ENCODE measurements at places on chromosomes 16 and 17.

DNA sequence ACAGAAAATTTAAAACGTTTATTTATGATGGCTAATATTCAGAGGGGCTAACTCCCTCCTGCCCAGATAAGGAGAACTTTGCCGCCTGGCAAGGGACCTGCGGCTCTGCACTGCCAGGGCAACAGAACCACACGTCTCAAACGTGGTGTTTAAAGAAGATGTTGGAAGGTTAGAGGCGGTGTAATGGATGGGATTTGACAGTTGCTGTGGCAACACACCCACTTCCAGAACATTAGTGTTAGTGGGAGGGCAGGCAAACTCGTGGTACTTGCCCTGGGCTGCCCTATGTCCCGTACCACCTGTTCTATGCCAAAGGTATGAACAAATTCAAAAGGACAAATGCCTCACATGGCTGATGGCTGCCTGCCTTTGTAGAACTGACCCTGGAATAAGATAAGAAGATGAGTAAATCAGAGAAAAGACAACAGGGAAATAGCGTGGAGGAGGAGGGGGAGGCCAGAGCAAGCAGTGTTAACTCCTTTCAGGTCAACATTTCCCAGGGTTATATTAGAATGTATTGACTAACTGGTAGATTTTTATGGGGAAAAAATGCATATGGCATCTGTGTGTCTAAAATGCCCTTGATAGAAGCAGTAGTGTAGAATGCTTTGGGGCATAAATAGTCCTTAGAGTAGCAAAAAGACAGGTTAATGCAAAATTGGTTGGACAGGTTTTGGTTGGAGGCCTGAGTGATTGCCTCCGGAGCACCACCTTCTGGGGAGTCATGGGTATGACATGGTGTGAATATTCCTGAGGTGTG lies 30.8 kb downstream of the HLF start:
- no peak for DNase-seq

GRCh38 chr17:3995067-3995466 lies 30.8 kb upstream of the ATP2A3 start:
- DNase-seq = no peak

GRCh38 chr16:23519282-23519681 lies 9.0 kb upstream of the GGA2 start:
- no peak for DNase-seq

DNA sequence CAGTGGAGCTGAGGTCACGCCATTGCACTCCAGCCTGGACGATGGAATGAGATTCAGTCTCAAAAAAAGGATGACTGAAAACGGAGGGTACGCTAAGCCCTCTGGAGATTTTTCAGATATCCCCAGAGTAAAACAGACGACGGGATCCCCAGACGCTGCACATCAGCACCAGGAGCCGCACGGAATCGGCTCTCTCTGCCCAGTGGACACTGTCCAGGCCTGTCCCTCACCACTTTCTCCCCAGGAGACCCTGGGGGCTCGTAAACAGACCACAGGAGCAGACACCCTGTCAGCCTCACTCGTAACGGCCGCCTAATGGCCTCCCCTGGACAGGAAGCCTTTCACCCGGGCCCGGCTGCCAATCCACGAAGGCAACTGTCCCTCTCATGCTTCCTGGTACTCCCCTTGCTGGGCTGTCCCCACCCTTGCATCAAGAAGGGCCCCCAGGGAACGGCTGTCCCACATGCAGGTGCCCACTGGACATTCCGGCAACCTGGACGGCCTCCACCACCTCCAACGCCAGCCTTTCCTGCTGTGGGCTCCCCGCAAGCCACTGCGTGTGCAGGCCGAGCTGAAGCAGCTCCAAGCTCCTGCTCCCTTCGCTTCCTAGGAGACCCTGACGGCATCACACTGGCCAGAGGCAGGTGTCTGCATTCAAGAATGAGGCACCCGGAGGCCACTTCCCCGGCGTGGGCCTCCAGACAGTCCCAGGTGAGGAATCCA lies 74.3 kb downstream of the TIMM22 start:
- no peak for DNase-seq

GRCh38 chr17:73291260-73291801 lies 20.5 kb downstream of the CDC42EP4 start:
- DNase-seq = peak; percentile 48

GRCh38 chr17:2453325-2453724 lies 52.5 kb upstream of the MNT start:
- DNase-seq = no peak

GRCh38 chr17:7123844-7124243 lies 9.2 kb upstream of the ASGR2 start:
- no peak for DNase-seq

DNA sequence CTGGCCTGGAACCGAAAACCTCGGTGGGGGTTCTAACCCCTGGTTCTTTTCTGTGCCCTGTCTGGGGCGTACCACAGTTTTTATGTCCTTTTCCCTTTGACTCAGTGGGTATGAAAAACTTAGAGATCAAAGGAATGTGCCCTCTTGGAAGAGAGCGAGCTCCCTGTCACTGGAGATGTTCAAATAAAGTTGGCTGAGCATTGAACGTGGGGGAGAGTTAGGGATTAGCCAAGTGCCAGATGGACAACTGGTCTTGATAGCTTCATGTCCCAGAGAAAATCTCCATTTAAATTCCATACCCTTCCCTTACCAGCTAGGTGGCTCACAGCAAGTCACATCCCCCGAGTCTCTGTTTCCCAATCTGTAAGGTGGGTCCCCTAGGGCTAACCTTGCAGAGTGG lies 9.5 kb downstream of the ADGRG1 start:
- DNase-seq = no peak

- DNase-seq = no peak
Observed at GRCh38 chr16:57422026-57422944, 17.7 kb downstream of the CCL17 start.

GRCh38 chr17:2401426-2402221 lies 764 bp upstream of the MNT start:
- DNase-seq = peak; percentile 92

- DNase-seq = no peak
Observed at GRCh38 chr17:16171613-16172012, 43.7 kb downstream of the NCOR1 start.

DNA sequence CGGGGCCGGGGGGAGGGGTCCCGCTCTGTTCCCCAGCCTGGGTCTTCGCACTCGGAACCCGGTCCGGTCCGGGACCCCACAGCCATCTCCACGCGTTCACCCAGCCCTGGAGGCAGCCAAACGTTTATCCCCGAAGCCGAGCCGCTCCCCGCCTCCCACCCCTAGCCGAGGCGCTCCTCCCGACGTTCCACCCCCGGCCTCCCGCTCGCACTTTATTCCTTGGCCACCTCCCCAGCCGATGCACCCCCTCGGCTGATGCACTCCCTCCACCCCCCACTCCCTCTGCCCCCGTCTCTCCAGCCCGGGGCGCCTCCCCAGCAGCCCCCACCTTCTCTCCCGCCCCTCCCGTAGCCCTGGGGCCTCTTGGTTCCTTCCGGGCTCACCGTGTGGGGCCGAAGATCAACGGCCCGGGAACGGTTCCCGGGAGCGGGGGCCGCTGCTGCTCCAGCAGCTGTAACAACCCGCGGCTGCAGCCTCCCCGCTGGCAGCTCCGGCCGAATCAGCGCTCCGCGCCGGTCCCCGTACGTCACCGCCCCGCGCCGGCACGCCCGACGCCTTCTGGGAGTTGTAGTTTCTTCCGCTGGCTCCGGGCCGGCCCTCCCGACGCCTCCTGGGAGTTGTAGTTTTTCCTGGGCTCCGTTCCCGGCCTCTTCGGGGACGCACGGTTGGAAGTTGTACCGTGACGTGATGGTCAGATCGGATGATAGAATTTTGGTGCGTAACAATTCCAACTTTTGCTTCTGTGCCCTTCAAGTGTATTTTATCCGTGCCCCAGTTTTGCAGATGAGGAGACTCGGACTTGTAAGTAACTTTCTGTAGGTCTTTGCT lies at the start of the genes LRRC3C and ORMDL3:
TSS of gene LRRC3C (plus strand) at position 632 of the 828 bp plus-strand sequence. CDS start 13,792 bp downstream, outside the sequence.
TSS of gene ORMDL3 (minus strand) at position 501 of the 828 bp plus-strand sequence. CDS start 3,398 bp downstream, outside the sequence.
- DNase-seq = peak; percentile 88

- no peak for DNase-seq
Observed at GRCh38 chr16:88007321-88007731, 56.1 kb downstream of the BANP start.

DNA sequence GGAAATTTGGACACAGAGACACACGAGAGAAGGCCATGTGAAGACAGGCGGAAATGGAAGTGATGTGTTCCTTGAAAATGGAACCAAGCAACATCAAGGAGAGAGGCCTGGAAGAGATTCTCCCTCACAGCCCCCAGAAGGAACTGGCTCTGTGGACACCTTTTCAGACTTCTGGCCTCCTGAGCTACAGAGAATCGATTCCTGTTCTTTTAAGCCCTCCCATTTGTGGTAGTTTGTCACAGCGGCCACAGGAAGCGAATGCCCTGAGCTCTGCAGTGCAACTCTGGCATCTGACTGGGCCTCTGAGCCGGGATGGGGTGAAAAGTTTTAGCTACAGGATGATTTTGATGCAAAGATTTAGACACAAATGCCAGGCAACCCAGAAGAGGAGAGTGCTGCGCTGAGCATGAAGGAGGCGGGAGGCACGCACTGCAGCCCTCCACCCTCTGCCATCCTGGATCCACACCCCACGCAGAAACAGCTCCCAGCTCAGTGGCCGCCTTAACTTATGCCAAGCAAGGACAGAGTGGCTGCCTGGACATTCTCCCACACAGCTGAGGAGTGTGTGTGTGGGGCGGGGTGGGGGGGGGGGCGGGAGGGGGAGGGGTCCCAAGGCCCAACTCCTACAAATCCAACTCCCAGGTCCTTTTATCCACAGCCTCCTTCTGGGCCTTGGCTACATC lies 2.2 kb downstream of the TIMP2 start:
- DNase-seq = no peak

GRCh38 chr16:8673611-8674412 lies 605 bp upstream of the ABAT start:
- DNase-seq = no peak

GRCh38 chr16:81539009-81539758 lies 94.6 kb downstream of the CMIP start:
- DNase-seq = no peak

- DNase-seq = no peak
Observed at GRCh38 chr16:11688520-11688886, 20.2 kb downstream of the SNN start.

- no peak for DNase-seq
Observed at GRCh38 chr16:28546626-28547025, 7.1 kb upstream of the SGF29 start.

- no peak for DNase-seq
Observed at GRCh38 chr16:80123189-80123588, 417.6 kb upstream of the DYNLRB2 start.

- no peak for DNase-seq
Observed at GRCh38 chr16:72725643-72726042, 322.3 kb downstream of the ZFHX3 start.

- no peak for DNase-seq
Observed at GRCh38 chr17:76597156-76598003, 11.7 kb upstream of the ST6GALNAC2 start.

DNA sequence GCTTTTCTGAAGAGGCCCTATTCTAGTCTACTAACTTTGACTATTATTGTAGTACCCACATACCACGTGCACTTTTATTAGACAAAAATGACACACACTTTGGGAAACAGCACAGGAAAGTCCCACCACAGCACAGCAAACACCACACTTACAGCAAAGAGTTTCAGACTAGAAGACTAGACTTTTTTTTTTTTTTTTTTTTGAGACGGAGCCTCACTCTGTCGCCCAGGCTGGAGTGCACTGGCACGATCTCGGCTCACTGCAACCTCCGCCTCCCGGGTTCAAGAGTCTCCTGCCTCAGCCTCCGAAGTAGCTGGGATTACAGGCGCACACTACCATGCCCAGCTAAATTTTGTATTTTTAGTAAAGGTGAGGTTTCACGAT lies 20.1 kb downstream of the YWHAE start:
- no peak for DNase-seq

- DNase-seq = no peak
Observed at GRCh38 chr17:50947782-50948543, 81.8 kb upstream of the TOB1 start.

DNA sequence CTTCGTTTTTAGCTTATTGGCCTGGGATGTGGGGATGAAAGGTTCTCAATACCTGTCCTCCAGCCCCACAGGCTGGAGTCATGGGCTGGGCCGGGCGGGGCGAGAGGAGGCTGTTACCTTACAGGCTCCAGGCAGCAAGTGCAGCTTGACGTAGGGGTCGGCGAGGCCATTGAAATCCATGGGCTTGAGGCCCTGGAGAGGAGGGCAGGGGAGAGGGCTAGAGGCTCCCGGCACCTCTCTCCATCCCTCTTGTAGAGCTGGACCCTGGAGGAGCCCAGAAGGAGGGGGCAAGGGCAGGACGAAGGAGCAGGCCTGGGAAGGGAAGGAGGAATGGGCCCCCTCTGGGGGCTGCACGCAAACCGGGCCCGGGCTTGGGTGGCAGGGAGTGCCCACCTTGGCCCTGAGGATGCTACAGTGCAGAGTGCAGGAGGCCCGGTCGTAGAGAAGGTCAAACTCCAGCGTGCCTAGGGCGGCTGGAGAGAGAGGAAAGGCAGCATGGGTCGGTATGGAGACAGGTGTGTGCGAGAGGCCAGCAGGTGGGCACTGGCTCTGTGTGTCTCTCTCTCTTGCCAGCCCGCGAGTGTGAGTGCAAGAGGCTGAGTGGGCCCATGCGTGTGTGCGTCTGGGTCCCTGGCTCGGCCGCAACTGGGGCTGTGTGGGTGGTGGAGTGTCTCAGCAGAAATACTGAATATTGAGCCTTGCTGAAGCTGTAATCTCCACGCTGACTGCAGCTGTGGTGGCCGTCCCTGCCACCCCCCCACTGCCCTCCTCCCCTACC lies 1.6 kb downstream of the DOC2A start:
- DNase-seq = no peak

DNA sequence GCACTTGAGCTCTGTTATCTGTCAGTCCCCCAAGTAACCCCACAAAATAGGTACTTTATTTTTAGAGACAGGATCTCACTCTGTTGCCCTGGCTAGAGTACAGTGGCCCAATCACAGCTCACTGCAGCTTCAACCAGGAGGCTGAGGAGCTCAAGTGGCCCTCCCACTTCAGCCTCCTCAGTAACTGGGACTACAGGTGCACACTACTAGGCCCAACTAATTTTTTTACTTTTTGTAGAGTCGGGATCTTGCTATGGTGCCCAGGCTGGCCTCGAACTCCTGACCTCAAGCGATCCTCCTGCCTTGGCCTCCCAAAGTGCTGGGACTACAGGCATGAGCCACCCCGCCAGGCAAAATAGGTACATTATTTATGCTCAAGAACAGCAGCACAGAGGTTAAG lies 99.6 kb downstream of the MGAT5B start:
- DNase-seq = no peak

DNA sequence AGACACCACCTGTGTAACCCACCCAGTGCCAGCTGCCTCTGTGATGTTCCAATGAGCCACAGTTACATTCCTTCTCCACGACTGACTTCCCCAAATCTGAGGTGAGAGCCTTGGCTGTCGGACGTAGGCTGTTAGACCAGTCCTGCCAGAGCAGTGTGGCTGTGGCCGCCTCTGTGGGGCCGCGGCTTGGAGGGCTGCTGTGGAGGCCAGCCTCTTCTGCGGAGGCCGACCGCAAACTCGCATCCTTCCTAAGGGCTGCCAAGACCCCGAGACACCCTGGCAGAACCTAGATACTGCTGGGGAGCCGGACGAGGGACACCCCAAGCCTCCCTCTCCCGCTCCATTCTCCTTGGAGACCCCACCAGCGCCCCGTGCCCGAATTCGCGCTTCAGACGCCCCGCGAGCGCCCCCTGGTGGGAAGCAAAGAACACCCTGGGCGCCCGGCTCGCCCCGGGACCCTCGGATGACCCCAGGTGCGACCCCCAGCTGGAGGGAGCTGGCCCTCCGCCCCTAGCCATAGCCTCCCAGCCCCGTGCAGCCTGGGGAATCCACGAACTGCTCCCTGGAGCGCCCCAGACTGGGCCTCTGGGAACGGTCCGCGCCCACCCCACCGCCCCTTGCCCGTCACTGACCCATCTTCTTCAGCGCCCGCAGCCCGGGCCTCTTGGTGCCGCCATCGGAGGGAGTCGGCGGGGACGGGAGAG lies 547 bp downstream of the PLCD3 start:
- peak; percentile 34 for DNase-seq

- peak; percentile 95 for DNase-seq
Observed at GRCh38 chr16:391885-392335, 5.1 kb upstream of the NME4 start.

All from NK-92 treated with Interleukin-12 subunit alpha and Interleukin-12 subunit beta, amount 100 ng/mL, for 24 hours (cell line).